Right lung (tissue), 10 donors: ENCODE measurements at places on chromosomes 4 and X. TPM values are rescaled to one million over a fixed set of nuclear protein-coding genes. Genes with fewer than 3 reads are reported as not detected.

DNA sequence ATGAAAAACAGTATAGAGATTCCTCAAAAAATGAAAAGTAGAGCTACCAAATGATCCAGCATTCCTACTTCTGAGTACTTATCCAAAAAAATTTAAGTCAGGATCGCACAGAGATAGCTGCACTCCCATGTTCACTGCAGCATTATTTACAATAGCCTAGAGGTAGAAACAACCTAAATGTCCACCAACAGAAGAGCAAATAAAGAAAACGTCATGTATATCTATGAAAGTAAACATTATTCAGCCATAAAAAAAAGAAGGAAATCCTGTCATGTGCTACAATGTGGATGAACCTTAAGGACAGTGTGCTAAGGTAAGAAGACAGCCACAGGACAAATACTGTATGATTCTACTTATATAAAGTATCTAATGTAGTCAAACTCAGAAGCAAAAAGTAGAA, 12.4 kb downstream of the THOC2 start:
- no peak for DNase-seq

Gene TLL1
- 4.4 TPM for polyA plus RNA-seq

- DNase-seq = no peak
These were observed 25.4 kb downstream of the COL4A6 start for GRCh38 chrX:108412783-108413182.

DNA sequence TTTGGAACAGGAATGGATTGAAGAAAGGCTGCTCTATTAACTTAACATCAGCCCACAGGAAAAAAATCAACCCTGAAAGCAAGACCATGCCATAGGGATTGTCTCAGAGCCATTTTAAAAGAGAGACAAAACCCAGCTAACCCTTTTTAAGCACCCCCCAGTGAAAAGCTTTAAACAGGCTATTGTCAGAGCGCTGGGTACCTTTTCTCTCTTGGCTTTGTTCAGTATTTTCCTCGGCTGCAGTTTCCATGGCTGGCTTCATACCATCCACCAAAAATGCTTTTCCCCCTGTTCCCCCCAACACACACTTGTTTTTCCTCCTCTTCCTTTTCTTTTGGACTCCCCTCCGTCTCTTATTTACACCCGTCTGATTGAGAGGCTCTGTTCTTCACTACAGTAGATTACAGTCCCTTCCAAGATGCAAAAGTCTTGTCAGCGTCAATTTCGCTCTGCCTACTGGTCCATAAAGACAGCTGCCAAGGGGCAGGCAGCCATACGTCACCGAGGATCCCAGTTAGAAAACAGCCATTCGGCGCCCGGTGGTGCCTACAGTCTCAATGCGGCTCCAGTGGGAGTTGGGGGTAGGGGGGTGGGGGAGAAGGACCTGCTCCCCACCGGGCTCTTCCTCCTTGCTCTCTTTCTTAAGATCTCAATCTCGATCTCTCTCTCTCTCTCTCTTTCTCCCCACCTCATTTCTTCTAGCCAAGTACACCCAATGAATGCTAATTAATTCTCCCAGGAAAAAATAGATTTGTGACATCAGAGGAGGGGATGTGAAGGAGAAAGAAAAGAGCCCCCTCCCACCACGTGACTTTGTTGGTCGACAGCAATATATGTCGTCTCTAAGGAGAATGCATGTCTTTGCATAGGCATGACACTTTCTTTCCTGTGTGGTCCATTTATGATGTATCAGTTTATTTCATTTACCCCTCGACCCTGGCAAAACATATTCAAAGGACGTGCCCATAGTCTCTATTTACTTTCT, at the start of gene GPM6B:
TSS of gene GPM6B (minus strand) at position 451 of the 985 bp plus-strand sequence. CDS start at position 262, 189 bp downstream.
- no peak for DNase-seq

Gene BST1
- polyA plus RNA-seq = 5.4 TPM

DNA sequence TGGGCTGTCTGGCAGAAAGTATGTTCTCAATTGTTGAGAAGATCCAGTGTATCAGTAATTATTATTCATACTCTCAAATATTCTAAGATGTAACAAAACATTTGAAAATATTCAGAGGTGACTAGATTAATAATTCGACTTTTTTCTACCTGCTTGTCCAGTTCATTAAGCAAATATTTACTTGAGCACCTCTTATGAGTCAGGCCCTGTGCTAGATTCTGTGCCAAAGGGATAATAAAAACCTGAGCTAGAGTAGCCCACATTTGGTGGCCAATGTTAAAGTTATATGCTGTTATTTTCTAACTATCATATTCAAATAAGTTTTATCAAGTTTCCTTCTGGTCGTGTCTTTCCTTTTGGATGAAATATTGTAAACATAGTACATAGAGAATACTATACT, 58.5 kb downstream of the ARHGAP10 start:
- DNase-seq = no peak

DNA sequence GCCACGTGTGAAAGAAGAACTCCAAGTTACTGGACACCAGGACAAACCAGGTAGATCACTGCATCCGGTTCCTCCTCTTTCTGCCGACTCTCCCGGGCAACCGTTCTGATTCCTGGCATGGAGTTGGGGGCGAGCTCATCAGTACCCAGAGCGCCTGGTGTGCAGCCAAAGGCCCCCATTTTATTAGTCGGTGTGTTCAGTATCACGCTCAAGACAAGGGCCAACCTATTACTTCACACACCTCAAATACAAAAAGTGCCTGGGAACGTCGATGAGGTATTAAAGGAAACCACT, 2.8 kb upstream of the CTBP1 start:
- DNase-seq = no peak

GRCh38 chrX:112851161-112851779, 10.6 kb upstream of the AMOT start:
- DNase-seq = no peak

DNA sequence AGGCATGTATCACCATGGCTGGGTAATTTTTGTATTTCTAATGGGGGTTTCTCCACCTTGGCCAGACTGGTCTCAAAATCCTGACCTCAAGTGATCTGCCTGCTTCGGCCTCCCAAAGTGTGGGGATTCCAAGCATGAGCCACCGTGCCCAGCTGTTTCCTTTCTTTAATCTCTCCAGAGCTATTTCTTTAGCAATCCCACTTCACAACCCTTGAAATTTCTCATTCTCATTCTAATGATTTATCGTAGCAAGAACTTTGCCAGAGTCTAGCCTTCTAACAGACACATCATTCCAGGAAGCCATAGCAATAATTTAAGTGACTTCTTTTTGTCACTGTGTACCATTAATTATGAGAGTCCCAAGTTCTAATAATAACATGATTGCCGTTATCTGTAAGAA, 68.6 kb downstream of the RXFP1 start:
- no peak for DNase-seq

- DNase-seq = no peak
These were observed 63.9 kb downstream of the TSC22D3 start for GRCh38 chrX:107711521-107712181.
